ENCODE measurements at places on chromosomes 3 and 15.

DNA sequence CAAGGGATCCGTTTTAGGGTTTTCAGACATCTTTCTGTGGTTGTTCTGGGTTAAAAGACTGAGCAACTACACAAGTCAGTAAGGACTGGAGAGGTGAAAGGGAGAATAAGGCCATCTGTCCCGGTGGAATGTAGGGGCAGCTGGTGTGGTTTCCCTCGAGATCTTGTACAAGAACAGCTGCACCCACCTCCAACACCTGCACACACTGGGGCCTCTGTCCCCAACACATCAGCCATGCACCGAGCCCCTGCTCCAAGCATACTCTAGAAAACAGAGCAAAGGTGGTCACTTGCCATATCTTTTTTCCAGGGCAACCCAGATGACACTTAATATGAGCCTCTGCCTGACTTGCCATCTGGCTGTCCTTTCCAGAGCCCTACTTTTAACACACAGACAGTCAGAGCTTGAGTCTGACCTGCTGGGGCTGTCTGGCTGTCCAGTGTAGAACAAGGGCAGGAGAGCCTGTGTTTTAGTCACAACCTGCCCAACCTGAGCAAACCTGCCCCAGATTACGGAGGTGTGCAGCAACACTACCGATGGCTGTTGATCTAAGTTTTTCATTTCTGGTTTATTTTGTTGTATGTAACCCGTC lies 12.2 kb downstream of the MAN2A2 start:
- DNase-seq: no peak

GRCh38 chr3:66485291-66485968 lies 15.4 kb downstream of the LRIG1 start:
- peak; percentile 53 for DNase-seq

- DNase-seq: no peak
These were observed 140.2 kb upstream of the SKOR1 start for GRCh38 chr15:67685008-67685599.

- peak; percentile 77 for DNase-seq
These were observed at the start of gene CLSTN2 for GRCh38 chr3:139935016-139935865. TSS of gene CLSTN2 (plus strand) at chr3:139935185.

DNA sequence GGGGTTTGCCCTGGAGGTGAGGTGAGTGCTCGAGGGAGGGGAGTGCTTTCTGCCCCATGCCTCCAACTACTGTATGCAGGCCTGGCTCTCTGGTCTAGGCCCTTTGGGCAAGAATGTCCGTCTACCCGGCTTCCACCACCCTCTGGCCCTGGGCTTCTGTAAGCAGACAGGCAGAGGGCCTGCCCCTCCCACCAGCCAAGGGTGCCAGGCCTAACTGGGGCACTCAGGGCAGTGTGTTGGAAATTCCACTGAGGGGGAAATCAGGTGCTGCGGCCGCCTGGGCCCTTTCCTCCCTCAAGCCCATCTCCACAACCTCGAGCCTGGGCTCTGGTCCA lies 9.4 kb downstream of the DLL4 start:
- no peak for DNase-seq

- DNase-seq: no peak
These were observed 17.2 kb upstream of the RAP2B start for GRCh38 chr3:153144779-153145178.

- no peak for DNase-seq
These were observed 850.0 kb downstream of the EPHA3 start for GRCh38 chr3:89957451-89957850.

GRCh38 chr3:130093741-130094391 lies 12.2 kb downstream of the ALG1L2 start:
- DNase-seq: no peak

DNA sequence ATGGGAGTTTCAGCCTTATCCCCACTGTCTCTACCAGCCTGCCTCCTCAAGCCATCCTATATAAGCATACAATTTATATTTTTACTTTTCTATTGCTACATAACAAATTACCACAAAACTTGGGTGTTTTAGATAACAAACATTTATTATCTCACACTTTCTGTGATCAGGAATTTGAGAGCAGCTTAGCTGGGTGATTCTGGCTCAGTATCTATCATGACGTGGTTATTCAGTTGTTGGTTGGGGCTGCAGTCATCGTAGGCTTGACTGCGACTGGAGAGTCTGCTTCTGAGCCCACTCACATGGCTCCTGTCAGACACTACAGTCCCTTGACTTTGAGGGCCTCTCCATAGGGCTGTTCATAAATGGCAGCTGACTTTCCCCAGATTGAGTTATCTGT lies 20.7 kb downstream of the PARP15 start:
- no peak for DNase-seq

GRCh38 chr3:31009881-31010280 lies 115.4 kb upstream of the GADL1 start:
- DNase-seq: no peak

DNA sequence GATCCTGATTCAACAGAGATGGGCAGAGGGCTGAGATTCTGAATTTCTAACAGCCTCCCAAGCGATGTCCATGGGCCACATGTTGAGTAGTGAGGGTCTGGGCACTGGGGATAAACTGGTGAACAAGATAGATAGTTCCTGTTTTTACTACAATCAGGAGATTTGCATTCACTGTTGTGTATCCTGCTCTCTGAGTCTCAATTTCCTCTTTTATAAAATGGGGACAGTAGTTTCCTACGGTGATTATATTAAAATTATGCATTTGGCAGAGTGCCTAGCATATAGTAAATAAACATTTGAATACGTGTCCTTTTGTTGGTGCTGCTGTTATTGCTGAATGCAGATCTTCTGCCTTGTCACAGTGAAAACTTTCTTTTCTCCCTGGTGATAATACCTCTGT lies 102.5 kb downstream of the MYH15 start:
- DNase-seq: no peak

DNA sequence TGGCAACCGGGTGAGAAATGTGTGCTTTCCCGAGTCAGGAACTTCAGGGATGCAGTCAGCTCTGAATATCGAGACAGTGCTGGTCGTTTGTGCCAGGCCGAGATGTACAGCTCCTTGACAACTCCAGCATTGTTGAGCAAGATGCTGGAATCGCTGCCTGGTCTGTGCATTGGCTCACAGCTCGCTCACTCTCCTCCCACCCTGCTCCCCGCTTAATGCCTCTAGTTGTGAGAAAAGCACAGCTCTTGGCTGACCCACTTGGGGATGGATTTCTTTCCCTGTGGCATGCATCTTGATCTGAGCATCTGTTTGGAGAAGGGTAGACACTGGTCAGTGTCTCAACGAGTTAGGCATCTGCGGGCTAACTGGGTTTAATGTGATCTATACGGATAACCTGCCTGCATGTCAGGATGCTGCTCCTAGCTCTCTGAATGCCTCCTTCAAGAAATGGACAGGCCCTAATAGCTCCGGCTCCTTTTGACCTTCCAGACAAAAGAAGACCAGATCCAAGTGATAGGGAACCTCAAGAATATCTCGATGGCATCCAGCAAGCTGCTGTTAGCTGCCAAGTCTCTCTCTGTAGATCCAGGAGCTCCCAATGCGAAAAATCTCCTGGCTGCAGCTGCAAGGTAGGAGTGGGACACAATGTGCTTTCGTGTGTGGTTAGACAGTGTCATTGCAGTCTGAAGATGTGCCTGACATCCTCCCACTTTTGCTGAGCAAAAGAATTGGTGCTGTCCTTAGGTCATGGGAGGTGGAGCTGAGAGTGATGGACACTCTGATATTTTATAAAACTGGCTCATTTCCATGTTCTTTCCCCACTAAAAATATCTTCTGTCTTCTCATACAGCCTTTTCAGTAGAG lies 302.2 kb upstream of the TPM1 start:
- no peak for DNase-seq

- peak; percentile 46 for DNase-seq
These were observed 75.3 kb upstream of the BOC start for GRCh38 chr3:113136071-113136470.

DNA sequence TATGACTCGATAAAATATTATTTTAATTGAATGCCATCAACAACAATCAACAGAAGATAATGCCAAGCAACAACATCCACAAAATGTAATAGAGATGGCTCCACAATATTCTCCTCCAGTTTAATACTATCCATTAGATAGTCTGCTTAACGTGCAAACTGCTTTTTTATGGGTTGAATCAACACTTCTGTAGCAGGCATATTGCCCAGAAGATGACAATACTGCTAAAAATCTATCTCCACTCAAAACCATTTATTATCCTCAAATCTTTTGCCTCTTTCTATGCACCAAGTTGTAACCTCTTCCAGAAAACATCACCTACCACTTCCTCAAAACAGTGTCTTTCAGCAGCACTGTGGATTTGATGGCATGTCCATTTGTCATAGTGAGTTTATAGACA lies 295.7 kb upstream of the LMCD1 start:
- no peak for DNase-seq
